Activated CD8-positive, alpha-beta memory T cell treated with anti-CD3 and anti-CD28 coated beads for 48 hours (primary cell): ENCODE measurements at places on chromosomes 7 and 10.

GRCh38 chr10:103490986-103491314 lies 2.6 kb upstream of the NEURL1 start:
- no peak for DNase-seq

GRCh38 chr10:46068905-46069304 lies 22.8 kb upstream of the MSMB start:
- DNase-seq = no peak

GRCh38 chr10:71347587-71348395 lies 28.7 kb downstream of the SLC29A3 start:
- no peak for DNase-seq

DNA sequence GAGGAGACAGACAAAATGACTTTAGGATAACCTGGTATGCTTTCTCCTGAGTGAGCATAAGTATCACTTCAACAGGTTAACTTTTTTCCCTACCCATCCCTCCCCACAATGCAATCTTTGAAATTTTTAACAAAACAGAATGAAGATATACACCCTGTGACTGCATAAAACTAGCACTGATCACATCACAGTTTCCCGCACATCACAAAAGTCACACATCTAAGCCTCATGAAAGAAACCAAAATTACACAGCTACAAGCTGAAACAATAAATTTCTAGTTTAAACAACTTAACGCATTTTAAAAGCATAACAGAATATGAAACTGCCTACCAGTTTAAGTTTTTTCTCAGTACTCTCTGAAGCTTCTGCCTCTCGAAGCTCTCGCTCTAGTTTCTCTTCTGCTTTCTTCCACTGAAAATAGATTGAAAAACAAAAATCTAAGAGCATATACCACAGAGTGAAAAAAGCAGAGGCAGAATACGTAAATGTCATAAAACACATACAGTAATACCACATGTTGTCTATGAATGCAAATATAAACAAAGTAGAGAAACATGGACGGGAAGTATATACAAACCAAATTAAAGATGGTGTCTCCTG lies 18.1 kb downstream of the NOC3L start:
- DNase-seq = no peak

GRCh38 chr7:39045231-39045630 lies 67.5 kb downstream of the POU6F2 start:
- no peak for DNase-seq

DNA sequence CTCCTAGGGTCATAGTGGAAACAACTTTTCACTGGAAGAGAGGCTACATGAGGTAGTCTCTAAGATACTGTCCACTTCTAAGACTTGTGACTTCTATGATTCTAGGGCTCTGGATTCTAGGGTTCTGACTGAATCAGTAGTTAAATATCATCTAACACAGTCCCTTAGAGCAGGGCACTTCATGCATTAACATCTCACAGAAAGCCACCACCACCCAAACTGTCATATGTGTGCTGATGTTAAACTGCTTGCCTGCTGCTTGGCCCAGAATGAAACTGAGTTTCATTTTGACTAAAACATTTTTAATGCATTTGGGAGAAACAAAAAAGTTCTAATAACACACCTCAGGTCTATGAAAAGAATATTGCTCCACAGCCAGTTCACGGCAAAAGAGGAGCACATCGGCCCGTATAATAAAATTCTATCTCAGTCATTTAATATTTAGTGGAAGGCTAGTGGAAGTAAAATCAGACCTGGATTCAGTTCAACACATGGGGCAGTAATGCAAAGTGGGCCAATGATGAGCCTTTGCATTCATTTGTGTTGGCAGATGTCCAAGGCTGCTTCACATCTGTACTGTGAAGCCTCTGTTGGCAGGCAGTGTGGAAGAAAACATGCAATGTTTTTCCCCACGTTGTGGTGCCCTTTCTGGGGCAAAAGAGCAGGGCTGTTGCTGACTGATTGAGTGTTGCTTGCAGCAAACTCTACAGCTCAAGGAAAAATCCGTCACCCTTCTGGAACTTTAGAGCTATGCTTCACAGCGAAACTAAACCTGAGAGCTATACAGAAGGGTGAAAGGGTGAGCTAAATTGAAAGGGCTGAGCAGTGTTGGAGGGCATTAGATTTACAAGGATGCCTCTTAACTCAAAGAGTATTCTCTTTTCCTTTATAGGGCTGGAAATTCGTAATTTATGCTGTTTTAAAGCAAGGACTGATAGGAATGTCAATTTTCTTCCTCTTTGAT lies 33.5 kb upstream of the AUTS2 start:
- no peak for DNase-seq

GRCh38 chr7:126760914-126761577 lies 491.7 kb downstream of the GRM8 start:
- no peak for DNase-seq

GRCh38 chr10:33145451-33146188 lies 187.6 kb upstream of the ITGB1 start:
- DNase-seq = no peak

GRCh38 chr10:79245539-79246208 lies 101.6 kb upstream of the PPIF start:
- DNase-seq = no peak

- no peak for DNase-seq
Measured at GRCh38 chr10:124592736-124593430, 131.3 kb downstream of the LHPP start.

- no peak for DNase-seq
Measured at GRCh38 chr7:23295401-23295697, 3.8 kb upstream of the MALSU1 start.

DNA sequence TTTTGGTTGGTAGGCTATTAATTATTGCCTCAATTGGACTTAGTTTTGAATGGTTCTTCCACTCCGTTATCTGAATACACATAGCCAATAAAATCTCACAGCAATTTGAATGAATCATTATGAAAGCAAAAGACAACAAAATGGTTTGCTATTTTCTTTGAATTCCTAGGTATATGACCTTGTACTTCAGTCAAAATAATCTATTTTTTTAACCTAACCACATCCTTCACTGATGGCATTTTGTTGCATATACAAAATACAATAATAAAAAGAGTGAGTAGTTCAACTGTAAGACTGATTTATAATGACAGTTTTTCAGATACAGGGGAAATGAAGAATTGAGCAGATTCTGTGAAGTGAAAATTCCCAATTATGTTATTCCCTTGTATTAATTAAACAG lies 433.1 kb downstream of the HTR7 start:
- no peak for DNase-seq

- DNase-seq = no peak
Measured at GRCh38 chr7:122217125-122217524, 73.1 kb upstream of the AASS start.

DNA sequence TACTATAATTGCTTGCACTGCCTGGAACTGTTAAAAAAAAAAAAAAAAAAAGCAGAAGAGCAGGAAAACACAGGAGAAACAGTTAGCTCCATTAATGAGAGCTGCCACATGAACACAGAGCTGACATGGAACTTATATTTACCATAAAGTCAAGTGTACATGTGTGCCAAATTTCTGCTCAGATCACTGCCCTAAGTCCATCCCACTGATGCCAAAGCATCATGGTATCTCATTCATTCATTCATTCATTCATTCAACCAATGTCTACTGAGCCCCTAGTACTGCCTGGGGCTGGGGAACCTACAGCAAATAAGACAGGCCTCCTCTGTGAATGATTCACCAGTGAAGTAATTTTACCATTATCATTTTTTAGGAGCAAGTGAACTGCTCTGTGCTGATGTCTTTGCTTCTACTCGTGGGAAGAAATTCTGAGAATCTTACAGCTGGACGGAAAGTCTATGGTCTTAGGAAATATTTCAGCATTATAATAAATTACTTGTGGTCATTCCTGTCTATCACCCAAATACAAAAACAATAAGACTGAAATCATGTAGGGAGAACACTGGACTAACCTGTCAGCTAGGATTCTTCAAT lies 58.8 kb upstream of the ABLIM1 start:
- DNase-seq = no peak

- no peak for DNase-seq
Measured at GRCh38 chr10:77062381-77062780, 575.2 kb downstream of the KCNMA1 start.

- no peak for DNase-seq
Measured at GRCh38 chr7:30450240-30450982, 28.2 kb downstream of the NOD1 start.

- DNase-seq = no peak
Measured at GRCh38 chr7:30842542-30843451, 68.9 kb upstream of the AQP1 start.

DNA sequence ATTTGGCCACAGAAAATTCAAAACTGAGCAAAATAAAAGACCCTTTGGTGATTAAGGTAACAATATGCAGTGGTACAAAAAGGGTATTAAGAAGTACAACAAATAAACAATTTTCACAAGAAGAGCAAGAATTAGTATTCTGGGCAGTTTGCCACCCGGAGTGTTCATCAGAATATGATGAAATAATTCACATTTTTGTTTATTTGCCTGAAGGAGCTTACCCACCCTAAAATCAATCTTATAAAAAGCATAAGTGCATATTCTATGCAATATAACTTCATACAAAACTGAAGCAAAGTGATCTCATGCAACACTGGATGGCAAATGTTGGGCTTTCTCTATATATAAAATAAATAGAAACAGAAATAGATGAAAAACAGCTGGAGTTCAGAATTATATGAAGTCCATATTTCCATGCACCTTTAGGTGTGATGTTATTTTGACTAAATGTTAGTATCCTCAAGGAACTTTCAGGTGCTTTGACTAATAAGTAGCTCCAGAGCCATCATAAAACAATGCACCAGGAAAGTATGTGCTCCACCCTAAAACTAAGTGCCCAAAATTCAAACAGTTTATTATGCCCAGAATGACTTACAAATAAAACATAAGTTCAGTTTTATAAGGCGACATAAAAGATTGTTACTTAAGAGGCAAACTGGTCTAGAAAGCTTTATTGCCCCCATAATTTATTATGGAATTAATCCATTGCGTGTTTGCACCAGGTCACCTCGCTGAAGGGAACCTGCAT lies 474.3 kb downstream of the SEMA3D start:
- no peak for DNase-seq

- no peak for DNase-seq
Measured at GRCh38 chr7:90119178-90119971, 34.9 kb upstream of the STEAP1 start.

DNA sequence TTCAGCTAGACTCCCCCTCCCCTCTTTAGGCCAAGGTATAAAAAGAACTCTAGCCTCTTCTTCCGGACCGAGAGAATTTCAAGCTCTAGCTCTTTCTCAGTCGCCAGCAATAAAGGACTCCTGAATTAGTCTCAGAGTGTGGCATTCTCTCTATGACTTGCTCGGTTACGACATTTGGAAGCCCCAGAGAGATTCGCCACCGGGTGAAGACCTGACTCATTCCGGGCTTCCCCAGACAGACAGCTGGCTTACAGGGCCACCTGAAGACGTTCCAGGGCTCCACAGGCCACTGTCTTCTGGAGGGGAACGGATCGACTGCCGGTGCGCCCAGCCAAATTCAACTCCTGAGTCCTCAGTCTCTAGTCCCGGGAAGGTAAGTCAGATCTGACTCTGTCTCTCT lies at the start of gene AKR1B15:
AKR1B15 (plus strand) TSS at position 234 of the 400 bp plus-strand sequence. CDS start 15,510 bp downstream, outside the sequence.
- no peak for DNase-seq

DNA sequence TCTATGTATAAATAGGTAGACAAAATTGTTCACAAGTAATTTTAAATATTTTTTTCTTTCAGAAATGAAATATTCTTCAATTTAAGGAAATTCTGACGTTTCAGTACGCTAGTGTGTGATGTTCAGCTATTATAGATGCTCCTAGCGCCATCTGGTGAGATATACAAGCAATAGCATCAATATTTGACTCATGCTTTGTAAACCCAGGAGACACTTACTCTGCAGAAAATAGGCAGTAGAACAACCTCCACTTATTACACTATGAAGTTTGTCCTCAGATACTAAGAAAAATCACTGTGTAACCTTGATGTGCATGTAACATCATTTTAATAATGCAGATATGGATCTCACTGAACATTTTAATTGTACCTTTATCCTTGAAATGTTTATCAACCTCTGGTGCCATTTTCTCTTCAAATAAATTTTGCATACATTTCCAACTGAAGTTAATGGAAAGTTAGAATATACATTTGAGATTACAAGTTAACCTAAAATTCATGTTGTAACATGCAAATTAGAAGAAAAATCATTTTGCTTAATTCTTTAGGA lies 151.5 kb upstream of the FAM3C start:
- no peak for DNase-seq

GRCh38 chr7:83161899-83162401 lies 734 bp downstream of the PCLO start:
- no peak for DNase-seq

- no peak for DNase-seq
Measured at GRCh38 chr10:10138685-10139084, 879.0 kb upstream of the CELF2 start.

DNA sequence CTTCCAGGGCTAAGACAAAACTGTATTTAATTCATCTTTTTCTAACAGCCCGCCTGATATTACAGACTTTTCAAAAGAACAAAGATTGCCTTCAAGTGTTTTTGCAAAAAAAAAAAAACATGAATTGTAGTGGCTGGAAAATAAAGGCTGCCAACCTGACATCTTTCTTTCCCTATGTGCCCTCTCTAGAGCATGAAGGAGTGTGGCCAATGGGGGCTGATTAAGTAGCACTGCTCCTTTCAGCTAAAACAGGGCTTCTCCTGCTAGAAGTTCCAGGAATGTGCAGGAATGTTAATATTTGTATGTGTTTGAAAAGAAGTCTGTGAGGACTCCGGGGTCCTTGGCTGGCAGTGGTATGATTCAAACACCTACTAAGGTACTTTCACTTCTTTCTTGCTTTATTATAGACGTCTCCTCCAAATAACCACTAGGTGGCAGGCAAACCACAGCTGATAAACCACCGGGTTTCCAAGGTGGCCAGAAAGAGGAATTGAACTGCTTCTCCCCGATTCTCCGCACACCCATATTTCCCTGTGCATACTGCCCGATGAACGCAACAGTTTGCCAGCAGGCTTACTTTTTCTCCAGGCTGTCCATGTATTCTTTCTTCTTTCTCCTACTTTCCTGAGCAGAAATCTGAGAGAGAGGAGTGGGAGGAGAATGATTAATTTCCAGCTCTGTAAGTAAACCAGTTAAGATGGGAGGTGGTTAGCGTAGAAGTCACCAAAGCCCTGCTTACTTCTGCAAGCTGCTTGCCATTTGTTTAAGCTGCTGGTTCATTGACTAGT lies 56.8 kb upstream of the DGKI start:
- DNase-seq = no peak

DNA sequence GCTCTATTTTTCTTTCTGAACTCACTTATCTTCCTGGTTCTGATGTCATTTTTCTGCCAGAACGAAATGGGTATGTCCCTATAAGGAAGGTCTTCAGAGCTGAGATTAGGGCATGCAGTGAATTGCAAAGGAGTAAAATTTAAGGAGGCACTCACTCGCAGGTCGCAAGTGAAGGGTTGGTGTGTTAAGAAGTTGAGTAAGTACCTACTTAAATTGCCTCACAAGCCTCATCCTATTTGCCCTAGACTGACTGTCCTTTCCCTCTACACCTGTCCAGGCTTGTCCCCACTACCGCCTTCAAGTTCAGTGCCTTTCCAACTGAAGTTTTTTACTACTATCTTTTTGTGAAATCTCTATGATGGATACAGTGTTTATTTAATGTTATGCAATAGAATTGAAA lies 191.5 kb downstream of the AHR start:
- DNase-seq = no peak
